Stimulated activated CD8-positive, alpha-beta memory T cell treated with anti-CD3 and anti-CD28 coated beads, Interleukin-7, amount 100 ng/mL, for 4 hours (primary cell): ENCODE measurements at places on chromosomes 6 and 20.

DNA sequence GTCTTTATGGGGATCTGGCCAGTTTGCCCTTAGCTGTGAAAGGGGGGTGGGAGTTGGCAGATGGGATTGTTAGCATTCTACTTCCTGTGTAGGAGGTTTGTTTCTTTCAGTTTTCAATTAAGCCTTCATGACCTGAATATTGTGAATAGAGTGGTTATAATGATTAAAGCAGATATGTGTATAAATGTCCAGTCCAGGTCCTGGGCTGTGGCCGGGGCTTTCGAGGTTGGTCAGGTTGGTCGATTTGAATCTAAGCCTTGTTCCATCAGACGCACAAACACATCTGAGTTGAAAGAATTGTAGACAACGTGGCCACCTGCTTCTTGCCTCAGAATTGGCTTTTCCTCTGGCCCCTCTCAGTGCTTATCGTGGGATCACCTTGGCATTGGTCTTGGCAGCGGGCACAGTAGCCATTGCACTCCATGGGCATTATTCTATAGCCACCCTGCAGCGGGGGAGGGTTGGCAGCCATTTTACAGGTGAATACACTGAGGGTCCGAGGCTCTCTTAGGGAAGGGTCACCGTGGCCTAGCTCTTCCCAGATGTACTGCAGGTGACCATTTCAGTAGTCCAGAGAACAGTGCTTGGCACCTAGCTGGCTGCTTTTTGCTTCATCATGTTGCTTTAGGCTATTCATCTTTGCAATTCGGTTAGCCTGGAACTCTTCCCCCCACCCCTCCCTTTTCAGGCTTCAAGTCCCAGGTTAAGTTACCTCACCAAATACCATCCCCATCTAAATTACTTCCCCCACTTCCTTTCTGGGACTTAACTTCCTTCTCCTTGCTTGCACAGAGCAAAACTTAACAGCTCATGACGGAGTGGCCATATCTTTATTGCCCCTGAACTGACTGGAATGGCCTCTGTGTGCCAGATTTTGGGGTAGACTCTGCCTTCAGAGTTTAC, 1.1 kb downstream of the RNF114 start:
- no peak for DNase-seq

- DNase-seq = peak; percentile 66
Observed at GRCh38 chr20:45406260-45407066, 1.6 kb upstream of the DBNDD2 start.

GRCh38 chr6:14259594-14260152, 142.1 kb downstream of the CD83 start:
- DNase-seq = no peak

GRCh38 chr20:20368418-20369249, 730 bp downstream of the INSM1 start:
- DNase-seq = no peak

- no peak for DNase-seq
Observed at GRCh38 chr6:424741-425417, 33.3 kb downstream of the IRF4 start.

DNA sequence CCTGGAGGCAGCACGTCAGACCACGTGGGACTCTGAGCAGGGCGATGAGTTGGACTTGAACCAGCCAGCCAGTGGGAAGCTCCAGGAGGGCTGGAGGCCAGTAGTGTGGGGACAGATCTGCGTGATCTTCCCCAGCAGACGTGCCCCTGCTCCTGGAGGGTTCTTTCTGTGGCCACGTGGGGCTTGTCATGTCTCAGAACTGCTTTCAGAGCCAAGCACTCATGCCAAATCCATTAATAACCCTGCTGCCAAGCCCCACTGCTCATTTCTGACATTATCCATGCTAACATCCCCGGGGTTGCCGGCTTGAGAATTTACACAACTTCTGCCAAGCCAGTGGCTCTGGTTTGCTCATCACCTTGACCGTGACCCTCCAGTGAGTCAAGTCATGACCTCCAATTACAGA, 38.3 kb downstream of the SIRPA start:
- DNase-seq = no peak

DNA sequence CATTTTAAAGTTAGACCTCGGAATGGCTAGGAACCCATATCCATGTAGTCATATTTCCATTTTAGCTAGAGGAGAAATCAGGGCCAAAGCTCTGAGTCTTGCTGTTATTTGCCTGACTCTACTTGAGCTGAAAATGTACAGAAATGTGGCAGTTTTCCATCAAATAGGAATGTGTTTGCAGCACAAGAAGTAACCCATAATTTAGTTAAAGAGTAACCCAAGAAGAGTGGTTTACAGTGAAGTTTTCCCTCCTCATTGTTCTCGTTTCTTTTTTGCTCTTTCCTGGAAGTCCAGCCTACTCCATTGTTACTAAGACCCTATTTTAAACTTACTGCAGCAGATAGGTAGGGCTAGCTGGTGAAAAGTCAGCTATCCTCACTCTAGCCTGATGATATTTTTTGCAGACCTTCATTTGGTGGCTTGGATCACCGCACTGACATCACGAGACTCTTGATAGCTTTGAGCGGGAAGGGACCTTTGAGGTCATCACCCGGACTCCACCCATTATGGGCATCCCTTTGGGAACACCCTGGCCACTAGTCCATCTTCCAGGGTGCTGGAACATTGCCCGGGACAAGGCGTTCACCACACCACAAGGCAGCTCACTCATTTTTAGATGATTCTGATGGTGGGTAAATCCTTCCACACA, 28.0 kb upstream of the ADGRF5 start:
- no peak for DNase-seq

GRCh38 chr6:111591370-111591900, 14.2 kb downstream of the TRAF3IP2 start:
- DNase-seq = no peak
